ENCODE measurements at places on chromosomes 13 and 19. TPM values are rescaled to one million over a fixed set of nuclear protein-coding genes. Genes with fewer than 3 reads are reported as not detected.

DNA sequence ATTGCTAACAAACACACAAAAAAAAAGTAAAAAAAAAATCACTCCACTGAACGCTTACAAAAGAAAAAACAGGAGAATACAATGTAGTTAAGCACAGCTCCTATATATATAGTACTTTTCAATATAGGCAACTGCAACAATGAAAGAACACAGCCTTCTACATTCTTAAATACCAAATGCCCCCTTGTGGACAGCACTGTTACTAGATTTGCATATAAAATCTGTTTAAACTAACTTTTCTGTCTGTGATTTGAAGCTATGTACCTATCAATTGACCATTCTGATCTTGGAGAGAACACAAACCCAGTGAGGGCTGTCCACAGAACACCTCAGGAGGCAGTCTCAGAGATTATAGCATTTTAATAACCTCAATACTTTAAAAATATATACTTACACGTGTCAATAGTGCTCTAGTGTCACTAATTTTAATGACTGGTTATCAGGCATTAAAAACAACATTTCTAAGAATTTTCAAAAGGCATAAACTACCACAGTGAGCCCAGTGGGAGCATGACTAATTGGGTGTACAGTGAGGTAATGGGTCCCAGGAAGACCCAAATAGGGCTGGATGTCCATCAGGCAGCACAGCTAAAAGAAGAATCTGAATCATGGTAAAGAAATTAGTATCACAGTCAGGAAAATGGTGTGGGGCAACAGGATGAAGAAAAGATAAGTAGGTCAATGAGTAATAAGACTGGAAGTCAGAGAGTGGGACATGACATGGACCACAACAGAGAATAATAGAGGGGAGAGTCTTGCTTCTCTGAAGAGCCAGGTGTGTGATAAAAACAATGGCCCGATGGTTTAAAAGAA, 22.2 kb downstream of the CCDC169 start:
- no peaks in the 10 kb centered on the region for H3K27me3 ChIP-seq
- no peaks in the 10 kb centered on the region for H3K4me1 ChIP-seq
- no peak overlapping the region for H3K27ac ChIP-seq
- H3K36me3 ChIP-seq: no peaks in the 10 kb centered on the region
- H3K4me3 ChIP-seq: no peak overlapping the region

- no peak overlapping the region for H3K4me3 ChIP-seq
- peaks cover 2% of the 10 kb centered on the region for H3K4me1 ChIP-seq
- peak; percentile 85 for DNase-seq
- H3K27me3 ChIP-seq: peaks cover 2% of the 10 kb centered on the region
- H3K27ac ChIP-seq: no peak overlapping the region
Measured at GRCh38 chr19:15177269-15178116, 23.3 kb downstream of the NOTCH3 start.

GRCh38 chr13:110841846-110842245, 73.0 kb downstream of the ANKRD10 start:
- no peaks in the 10 kb centered on the region for H3K27me3 ChIP-seq
- no peaks in the 10 kb centered on the region for H3K36me3 ChIP-seq
- no peak for DNase-seq
- no peaks in the 10 kb centered on the region for H3K4me1 ChIP-seq

- H3K27me3 ChIP-seq: no peaks in the 10 kb centered on the region
- H3K4me1 ChIP-seq: no peaks in the 10 kb centered on the region
- H3K27ac ChIP-seq: no peak overlapping the region
- no peaks in the 10 kb centered on the region for H3K36me3 ChIP-seq
- no peak overlapping the region for H3K4me3 ChIP-seq
- no peak for DNase-seq
Measured at GRCh38 chr19:54871696-54872095, 2.3 kb upstream of the FCAR start.

GRCh38 chr19:10552510-10553053, 8.9 kb downstream of the ATG4D start:
- no peaks in the 10 kb centered on the region for H3K27me3 ChIP-seq
- H3K36me3 ChIP-seq: peaks cover 83% of the 10 kb centered on the region

DNA sequence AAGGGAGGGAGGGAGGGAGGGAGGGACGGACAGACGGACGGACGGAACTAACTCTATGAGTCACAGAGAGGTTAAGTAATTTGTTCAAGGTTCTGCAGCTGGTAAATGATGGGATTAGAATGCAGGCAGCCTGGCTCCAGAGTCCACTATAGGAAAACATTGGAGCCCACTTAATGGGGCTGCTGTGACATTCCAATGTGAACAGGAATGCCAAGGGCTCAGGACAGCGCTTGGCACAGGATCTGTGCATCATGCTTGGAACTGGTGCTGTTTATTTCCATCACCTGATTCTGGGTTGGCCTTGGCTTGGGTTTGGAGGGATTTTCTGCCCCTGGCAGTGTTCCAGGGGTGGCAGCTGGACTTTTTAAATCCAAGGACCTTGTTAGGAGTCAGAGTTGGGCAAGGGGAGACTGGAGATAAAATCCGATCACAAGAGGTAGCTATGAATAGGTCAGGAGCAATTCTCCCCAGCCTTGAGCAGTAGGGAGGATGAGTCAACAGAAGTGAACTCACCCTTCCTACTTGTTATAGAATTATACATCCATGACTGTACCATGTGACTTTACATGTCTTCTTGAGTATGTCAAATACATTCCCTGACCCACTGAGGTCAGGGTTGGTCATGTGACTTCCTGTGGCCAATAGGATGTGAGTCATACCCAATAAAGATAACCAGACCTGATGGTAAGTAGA, 7.8 kb upstream of the HIF3A start:
- peaks cover 24% of the 10 kb centered on the region for H3K4me1 ChIP-seq
- H3K27me3 ChIP-seq: no peaks in the 10 kb centered on the region
- no peaks in the 10 kb centered on the region for H3K36me3 ChIP-seq
- DNase-seq: peak; percentile 87
- H3K27ac ChIP-seq: peak overlapping the region; percentile 84
- no peak overlapping the region for H3K4me3 ChIP-seq

DNA sequence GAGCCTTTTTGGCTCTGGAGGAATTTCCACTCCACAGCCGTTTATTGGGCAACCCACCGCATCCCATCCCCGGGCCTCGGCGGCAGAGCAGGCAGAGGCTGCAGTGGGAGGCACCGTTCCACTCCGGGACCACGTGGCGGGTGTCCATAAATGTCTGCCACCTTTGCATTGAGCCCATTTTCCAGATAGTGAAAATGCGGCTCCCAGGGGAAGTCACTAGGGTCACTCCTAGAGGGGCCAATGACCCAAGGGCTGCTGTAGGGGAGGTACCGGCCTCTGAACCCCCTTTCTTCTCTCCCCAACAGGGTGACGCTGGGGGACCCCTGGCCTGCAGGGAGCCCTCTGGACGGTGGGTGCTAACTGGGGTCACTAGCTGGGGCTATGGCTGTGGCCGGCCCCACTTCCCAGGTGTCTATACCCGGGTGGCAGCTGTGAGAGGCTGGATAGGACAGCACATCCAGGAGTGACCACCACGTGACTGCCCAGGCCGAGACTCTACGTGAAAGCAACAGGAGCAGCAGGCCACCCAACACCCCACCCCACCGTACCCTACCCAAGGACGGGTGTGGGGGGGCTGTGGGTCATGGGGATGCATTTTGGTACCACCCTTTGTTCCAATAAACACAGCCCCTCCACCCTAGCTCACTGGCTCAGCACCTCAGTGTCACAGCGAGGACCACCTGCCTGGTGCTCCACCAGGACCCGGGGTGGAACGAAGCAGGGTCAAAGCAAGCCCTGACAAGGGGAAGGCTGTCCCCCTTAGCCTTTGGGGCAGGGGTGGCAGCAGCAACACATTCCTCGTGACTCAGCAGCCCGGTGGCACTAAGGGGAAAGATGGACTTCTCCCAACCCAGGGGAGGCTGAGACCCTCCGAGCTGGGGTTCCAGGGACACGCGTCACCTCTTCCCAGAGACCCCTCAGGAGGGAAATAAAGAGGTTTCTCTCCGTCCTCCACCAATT, 1.5 kb downstream of the TIMM13 start:
- no peak overlapping the region for H3K27ac ChIP-seq
- no peak for DNase-seq
- H3K4me3 ChIP-seq: peak overlapping the region; percentile 93
- peaks cover 19% of the 10 kb centered on the region for H3K36me3 ChIP-seq

DNA sequence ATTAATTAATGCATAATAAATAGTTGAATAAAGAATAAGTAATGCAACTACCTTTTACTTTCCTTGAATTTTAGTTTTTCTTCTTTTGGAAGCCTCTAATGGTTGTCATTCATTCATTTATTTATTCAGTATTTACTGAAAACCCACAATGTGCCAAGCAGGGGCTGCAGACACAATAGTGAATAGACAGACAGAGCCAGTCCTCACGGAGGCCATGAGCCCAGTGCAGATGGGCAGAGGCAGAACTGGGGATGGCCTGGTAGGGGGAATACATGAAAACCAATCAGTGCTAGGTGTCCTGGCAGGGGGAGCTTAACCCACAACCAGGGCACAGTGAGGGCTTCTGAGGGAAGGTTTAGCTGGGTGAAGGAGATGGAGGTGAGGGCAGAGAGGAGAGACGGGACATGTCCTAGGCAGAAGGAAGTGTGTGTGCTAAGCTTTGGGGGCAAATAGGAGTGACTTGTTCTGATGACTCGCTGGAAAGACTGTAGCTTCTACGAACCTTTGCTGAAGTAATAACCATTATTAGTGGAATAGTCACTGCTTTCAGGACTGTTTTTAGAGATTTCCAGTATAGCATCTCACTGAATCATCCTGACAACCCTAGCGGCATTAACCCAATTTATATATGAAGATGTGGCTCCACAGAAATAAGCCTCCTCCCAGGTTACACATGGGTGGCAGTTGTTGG, 55.9 kb downstream of the ERCC5 start:
- H3K4me1 ChIP-seq: peaks cover 3% of the 10 kb centered on the region
- H3K4me3 ChIP-seq: no peak overlapping the region
- H3K27ac ChIP-seq: no peak overlapping the region
- H3K36me3 ChIP-seq: no peaks in the 10 kb centered on the region
- DNase-seq: no peak

- no peak overlapping the region for H3K4me3 ChIP-seq
- DNase-seq: no peak
- H3K27me3 ChIP-seq: no peaks in the 10 kb centered on the region
- H3K36me3 ChIP-seq: no peaks in the 10 kb centered on the region
- H3K4me1 ChIP-seq: no peaks in the 10 kb centered on the region
Measured at GRCh38 chr13:37811441-37811840, 58.1 kb downstream of the TRPC4 start.

DNA sequence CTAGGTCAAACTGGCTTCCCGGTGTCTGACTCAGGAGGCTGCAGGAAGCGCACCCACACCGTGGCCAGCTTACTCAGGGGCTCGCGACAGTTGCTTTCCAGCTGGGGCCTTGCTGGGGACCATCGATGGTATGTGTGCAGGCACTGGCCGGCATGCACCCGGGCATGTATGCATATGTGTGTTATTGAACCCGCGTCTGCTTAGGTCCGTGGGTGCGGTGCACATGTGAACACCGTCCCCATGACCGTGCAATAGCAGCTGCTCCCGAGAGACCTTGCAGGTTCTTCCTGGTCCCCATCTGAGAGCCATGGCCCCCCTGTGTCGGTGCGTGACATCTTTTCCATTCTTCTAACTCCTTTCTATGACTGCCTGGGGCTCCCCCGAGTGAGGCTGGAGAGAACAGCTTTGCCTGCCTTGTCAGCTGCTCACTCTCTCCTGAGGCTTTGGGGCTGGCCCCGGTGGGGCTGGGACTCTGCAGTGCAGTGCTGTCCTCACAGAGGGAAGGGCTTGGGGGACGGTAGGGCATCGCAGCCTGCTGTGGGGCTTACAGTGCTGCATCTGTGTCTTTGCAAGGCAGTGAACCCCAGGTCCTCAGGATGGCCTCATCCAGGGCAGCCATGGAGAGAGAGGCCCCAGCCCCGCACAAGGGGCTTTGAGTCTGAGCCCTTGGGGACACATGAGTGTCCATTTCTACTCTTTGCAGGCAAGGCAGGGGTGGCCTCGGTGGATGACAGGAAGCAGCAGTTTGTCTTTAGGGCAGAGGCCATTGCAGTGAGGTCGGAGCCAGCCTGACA, 65.1 kb downstream of the CHST8 start:
- H3K27ac ChIP-seq: no peak overlapping the region
- no peak overlapping the region for H3K4me3 ChIP-seq
- no peaks in the 10 kb centered on the region for H3K36me3 ChIP-seq

- H3K27ac ChIP-seq: no peak overlapping the region
- H3K4me3 ChIP-seq: no peak overlapping the region
- H3K36me3 ChIP-seq: no peaks in the 10 kb centered on the region
- no peaks in the 10 kb centered on the region for H3K4me1 ChIP-seq
- DNase-seq: no peak
Measured at GRCh38 chr13:103557878-103558277, 491.7 kb upstream of the SLC10A2 start.

- H3K4me1 ChIP-seq: no peaks in the 10 kb centered on the region
- H3K27ac ChIP-seq: no peak overlapping the region
- no peaks in the 10 kb centered on the region for H3K36me3 ChIP-seq
- no peak overlapping the region for H3K4me3 ChIP-seq
Measured at GRCh38 chr19:28485292-28485691, 727.7 kb downstream of the UQCRFS1 start.

GRCh38 chr19:50657222-50657669, 8.0 kb downstream of the C19orf81 start:
- H3K27ac ChIP-seq: no peak overlapping the region
- peaks cover 50% of the 10 kb centered on the region for H3K27me3 ChIP-seq
- no peak overlapping the region for H3K4me3 ChIP-seq
- peaks cover 4% of the 10 kb centered on the region for H3K4me1 ChIP-seq
- no peaks in the 10 kb centered on the region for H3K36me3 ChIP-seq
- DNase-seq: no peak

GRCh38 chr19:2336528-2337328, 8.2 kb downstream of the SPPL2B start:
- H3K27me3 ChIP-seq: no peaks in the 10 kb centered on the region
- H3K36me3 ChIP-seq: peaks cover 36% of the 10 kb centered on the region
- no peak overlapping the region for H3K4me3 ChIP-seq
- no peak for DNase-seq

- peak; percentile 46 for DNase-seq
- peaks cover 4% of the 10 kb centered on the region for H3K4me1 ChIP-seq
- H3K27me3 ChIP-seq: peaks cover 3% of the 10 kb centered on the region
- no peak overlapping the region for H3K4me3 ChIP-seq
Measured at GRCh38 chr13:94415500-94416237, 63.8 kb downstream of the DCT start.

GRCh38 chr19:8504919-8505318, 2.5 kb upstream of the PRAM1 start:
- no peaks in the 10 kb centered on the region for H3K27me3 ChIP-seq
- H3K4me1 ChIP-seq: peaks cover 16% of the 10 kb centered on the region
- peaks cover 4% of the 10 kb centered on the region for H3K36me3 ChIP-seq
- H3K27ac ChIP-seq: no peak overlapping the region
- no peak overlapping the region for H3K4me3 ChIP-seq
- no peak for DNase-seq

GRCh38 chr19:16442386-16443276, 29.1 kb downstream of the EPS15L1 start:
- no peak overlapping the region for H3K4me3 ChIP-seq
- peaks cover 35% of the 10 kb centered on the region for H3K4me1 ChIP-seq
- no peak overlapping the region for H3K27ac ChIP-seq
- H3K36me3 ChIP-seq: peaks cover 29% of the 10 kb centered on the region
- no peaks in the 10 kb centered on the region for H3K27me3 ChIP-seq

GRCh38 chr13:113598481-113598880, 13.9 kb downstream of the TFDP1 start:
- no peak overlapping the region for H3K4me3 ChIP-seq
- no peaks in the 10 kb centered on the region for H3K4me1 ChIP-seq
- H3K27ac ChIP-seq: no peak overlapping the region
- DNase-seq: no peak
- peaks cover 21% of the 10 kb centered on the region for H3K36me3 ChIP-seq

Gene LRRC4B
- total RNA-seq: 5.7 TPM

Gene C19orf33
- total RNA-seq: 0.66 TPM

Gene ATP4A
- not detected for total RNA-seq

Gene EBI3
- 0.53 TPM for total RNA-seq

Gene ACP7
- 0.09 TPM for total RNA-seq

Gene CYP2S1
- 0.09 TPM for total RNA-seq

Gene ADGRE1
- 0.04 TPM for total RNA-seq

Gene SWSAP1
- total RNA-seq: 1.3 TPM

Gene PRRG2
- total RNA-seq: 0.84 TPM

All from muscle of leg (tissue), 16 donors.